ENCODE measurements at places on chromosomes 16 and 17.

DNA sequence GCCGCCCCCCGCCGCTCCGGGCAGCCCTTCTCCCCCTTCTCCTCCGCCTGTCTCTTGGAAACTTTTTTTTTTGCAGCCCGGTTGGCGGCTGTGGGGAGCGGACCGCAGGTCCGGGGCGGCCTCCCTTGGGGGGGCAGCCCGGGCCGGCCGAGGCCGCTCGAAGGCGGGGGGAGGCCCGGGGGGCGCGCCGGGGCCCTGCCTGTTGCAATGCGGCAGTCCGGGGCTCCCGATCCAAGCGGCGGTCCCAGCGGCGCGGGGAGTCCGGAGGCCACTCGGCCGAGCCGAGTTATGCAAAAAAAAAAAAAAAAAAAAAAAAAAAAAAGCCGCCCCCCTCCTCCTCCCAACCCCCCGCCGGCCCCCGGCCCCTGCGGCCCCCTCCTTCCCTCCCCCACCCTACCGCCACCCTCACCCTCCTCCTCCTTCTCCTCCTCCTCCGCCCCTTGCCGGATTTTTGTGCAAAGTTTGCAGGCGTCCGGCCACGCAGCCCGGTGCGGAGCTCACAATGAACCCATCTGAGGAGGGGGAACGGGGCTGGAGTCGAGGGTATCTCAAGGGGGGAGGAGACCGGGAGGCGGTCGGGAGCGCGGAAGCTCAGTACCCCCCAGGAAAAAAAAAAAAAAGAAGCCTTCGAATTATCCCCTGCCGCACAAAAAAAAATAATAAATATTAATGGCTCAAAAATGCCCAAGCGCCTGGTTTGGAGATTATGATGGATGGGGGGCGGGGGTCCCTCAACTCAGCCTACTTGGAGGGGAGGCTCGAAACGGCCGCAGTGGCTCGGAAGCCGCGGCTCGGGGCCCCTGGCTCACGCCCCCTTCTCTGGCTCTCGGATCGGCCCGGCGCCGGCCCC is at the start of gene ZNF423:
ZNF423 (minus strand) TSS at position 291 of the 850 bp plus-strand sequence. CDS start 338 bp downstream, outside the sequence.
- no peak for DNase-seq

DNA sequence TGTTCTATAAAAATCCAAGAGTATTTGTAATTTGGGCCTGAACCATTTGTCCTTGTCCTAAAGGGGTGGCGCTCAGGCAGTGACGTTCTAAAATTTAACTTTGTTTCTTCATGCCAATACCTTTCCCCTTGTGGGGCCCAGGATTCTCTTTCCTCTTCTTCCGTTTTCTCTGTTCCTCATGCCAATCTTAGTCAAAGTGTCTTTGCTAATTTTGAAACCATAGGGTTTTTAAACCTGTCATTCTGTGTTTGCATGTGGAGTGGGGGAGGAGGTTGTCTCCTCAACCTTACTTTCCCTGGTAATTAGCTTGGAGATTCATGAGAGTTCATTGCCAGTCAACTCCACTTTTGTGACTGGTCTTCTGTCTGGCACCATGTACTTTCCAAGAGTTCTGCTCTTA is 337.1 kb downstream of the MAF start:
- DNase-seq: no peak

DNA sequence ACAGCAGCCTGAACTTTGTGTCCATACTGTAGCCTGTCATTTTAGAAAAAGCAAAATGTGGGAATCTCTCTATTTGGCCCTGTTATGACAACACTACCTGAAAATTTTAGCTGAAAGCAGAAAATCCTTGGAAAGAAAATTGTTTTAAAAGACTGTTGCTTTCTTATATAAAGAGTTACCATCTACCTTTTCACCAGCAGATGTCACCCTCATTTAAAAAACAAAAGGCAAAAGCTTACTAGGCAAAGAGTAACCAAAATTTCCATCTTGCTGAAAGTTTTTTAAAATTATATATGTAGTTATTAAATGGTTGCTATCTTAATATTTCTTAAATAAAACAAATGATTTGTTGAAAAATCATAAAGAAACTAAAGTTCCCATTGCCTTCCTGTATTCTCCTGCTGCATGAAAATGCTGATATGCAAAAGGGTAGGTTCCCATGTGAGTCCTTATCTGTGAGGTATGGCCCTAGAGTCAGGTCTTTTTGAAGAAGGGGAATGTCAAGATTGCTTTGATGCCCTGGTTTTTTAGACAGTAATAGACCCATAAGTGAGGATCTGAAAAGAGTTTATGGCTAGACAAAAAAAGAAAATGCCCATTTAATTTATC is 61.0 kb downstream of the TNRC6C start:
- DNase-seq: no peak

GRCh38 chr16:51876601-51876875 is 670.4 kb downstream of the TOX3 start:
- DNase-seq: no peak

- no peak for DNase-seq
These were observed 23.5 kb downstream of the SNN start for GRCh38 chr16:11691771-11692170.

DNA sequence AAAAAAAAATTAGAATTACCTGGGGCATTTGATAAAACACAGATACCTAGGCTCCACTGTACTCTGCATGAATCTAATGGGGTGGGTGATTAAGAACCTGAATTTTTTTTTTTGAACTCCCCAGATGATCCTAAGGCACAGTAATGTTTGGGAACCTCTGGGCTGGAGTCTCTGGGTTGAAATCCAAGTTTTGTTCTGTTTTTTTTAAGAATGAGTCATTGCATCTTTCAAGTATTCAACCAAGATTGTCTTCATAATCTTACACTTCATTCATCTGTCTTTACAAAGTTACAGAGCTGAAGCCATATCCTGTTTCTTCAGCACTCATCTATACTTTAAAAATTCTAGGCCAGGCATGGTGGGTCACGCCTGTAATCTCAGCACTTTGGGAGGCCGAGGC is 52.6 kb downstream of the PIGL start:
- no peak for DNase-seq

- no peak for DNase-seq
These were observed 1.7 kb upstream of the LMF1 start for GRCh38 chr16:972316-973002.

All from HS-27A (cell line).